HuH-7 (cell line): ENCODE measurements at places on chromosomes 3 and 15.

DNA sequence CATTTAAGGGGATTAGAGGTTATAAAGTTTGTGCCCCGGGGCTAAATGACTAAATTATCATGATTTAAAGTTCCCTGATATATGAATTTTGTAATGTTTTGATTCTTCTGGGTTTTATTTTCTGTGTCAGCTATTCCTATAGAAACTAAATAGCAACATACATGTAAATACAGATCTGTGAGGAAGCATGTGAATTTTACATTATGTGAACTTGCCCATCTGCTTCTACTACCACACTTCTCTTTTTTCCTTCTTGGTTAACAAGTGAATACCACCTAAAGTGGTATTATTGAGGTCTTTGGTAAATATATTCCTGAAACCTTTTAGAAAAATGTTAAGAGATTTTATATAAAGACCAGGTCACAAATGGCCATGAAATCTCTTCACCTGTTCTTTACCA lies 29.3 kb downstream of the SLMAP start:
- DNase-seq, result no peak

GRCh38 chr15:59419170-59419569 lies 18.8 kb upstream of the FAM81A start:
- no peak for DNase-seq

DNA sequence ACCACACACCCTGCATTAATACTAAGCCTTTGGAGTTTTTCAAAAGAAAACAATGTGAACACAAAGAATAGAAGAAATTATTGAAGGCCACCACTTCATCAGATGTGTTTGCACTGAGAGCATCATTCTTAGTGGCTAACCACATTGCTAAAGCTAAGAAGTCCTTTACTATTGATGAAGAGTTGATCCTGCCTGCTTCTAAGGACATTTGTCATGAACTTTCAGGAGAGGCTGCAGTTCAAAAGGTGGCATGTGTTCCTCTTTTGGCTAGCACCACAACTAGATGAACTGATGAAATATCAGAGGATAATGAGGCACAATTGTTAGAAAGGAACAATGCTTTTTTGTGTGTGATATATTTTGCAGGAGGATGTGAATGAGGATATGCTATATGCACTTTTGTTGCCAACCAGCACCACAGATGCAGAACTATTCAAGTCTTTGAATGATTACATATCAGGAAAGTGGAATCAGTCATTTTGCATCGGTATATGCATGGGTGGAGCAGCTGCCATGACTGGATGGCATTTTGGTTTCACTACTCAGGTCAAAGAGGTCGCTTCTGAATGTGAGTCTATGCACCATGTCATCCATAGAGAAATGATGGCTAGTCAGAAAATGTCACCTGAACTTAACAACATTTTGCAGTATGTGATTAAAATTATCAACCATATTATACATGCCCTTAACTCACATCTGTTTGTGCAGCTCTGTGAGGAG lies 2.5 kb upstream of the EID1 start:
- no peak for DNase-seq

- DNase-seq, result no peak
Observed at GRCh38 chr3:171206283-171206682, 179.8 kb upstream of the SLC2A2 start.

GRCh38 chr3:7695049-7695448 lies 806.6 kb upstream of the LMCD1 start:
- DNase-seq, result no peak

DNA sequence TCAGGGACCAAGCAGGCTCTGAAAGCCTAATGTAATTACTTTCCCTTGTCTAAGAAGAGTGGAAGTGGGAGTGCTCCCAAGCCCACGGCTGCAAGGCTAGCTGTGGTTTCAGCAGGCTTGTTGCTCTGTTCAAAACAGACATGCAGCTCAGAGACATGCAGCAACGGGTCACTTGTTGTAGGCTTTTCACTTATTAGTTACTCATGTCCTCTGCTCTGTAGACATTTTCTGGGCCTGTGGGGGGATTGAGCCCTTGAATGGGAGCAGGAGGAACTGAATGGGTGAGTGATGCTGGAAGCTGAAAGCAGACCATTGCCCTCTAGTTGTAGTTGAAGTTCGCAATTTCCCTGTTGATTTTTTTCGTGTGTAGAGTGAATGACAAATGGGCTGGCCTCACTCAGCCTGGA lies 261.9 kb upstream of the NR2E3 start:
- no peak for DNase-seq
